ENCODE measurements at places on chromosomes 4 and X.

GRCh38 chrX:34642849-34643248 is 14.2 kb downstream of the TMEM47 start:
- no peak for DNase-seq

GRCh38 chr4:911871-912490 is 20.1 kb downstream of the GAK start:
- no peak for DNase-seq

DNA sequence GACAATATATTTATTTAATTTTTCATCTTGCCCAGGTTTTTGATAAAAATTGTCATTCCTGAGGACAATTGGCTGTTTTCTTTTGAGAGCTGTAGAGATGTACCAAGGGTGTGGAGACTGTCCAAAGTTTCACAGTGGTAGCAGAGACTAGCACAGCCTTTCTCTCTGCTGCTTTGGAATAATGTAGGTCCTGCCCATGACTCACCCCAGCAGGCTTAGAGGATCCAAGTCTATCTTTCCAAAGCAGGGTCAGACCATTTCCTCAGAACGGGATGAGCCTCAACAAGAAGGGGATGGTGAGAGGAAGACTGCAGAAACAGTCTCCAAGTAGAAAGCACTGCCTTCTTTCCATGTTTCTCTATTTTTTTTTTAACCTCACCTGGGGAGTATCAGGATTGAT is 131.5 kb upstream of the RPL34 start:
- no peak for DNase-seq

DNA sequence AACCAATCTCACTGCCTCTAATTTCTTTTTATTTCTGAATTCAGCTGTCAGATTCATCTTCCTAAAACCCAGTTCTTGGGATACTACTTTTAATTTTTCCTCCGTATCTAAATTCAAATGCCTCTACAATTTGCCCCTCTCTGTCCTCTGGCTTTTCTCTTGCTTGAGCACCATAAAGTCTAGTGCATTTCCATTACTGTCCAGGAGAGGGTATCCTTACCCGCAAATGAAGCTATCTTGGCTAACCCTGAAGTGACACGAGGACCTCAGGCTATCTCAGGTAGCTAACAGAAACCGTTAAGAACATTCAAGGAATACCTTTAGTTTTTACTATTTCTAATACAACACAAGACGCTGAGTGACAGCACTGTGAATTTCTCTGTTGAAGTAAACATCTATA is 49.4 kb upstream of the PRR32 start:
- DNase-seq: no peak

GRCh38 chr4:141810712-141811375 is 174.5 kb downstream of the IL15 start:
- no peak for DNase-seq

- DNase-seq: no peak
Measured at GRCh38 chr4:82261084-82261483, 112.7 kb downstream of the HNRNPD start.

DNA sequence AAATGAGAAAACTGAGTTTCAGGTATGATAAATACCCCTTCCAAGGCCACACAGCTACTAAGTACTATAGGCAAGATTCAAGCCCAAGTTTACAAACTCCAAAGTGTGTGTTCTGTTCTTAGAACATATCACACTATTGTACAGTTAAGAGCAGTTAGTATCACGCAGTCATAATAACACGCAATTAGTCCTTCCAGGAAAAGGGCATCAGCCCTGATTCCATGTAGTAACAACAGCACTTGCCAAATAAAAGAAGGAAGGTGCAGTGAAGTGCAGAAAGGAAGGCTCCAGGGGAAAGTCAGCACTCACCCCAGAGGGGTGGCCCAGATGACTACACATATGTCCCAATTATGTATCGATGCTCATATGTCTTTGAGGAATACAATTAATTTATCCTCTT is 4.4 kb downstream of the TASL start:
- no peak for DNase-seq

DNA sequence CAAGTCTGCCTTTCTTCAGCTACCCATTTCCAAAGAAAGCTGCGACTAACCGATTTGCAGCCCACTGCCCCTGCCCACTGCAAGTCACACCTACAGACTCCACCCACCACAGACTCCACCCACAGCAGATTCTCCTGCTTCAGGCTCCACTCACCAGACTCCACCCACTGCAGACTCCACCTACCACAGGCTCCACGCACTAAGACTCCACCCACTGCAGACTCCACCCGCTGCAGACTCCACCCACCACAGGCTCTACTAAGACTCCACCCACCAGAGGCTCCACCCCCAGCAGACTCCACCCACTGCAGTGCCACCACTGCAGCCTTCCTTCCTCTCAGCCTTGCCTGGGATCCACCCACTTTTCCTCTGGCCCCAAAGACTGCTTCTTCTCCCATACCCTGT is 41.3 kb downstream of the ABLIM2 start:
- DNase-seq: peak; percentile 53
